ENCODE measurements at places on chromosomes 4 and X. TPM values are rescaled to one million over a fixed set of nuclear protein-coding genes. Genes with fewer than 3 reads are reported as not detected.

Gene KCND1
- 0.97 TPM for total RNA-seq

Gene GAGE12F
- total RNA-seq: not detected

Gene CD40LG
- 0.60 TPM for total RNA-seq

- H3K4me1 ChIP-seq: no peaks in the 10 kb centered on the region
- H3K36me3 ChIP-seq: peaks cover 2% of the 10 kb centered on the region
- H3K27ac ChIP-seq: no peak overlapping the region
- H3K4me3 ChIP-seq: no peak overlapping the region
- no peaks in the 10 kb centered on the region for H3K27me3 ChIP-seq
These were observed 84.8 kb downstream of the PDE5A start for GRCh38 chr4:119543779-119544178.
